ENCODE measurements at places on chromosomes 5 and 9.
A peak's percentile ranks its signal among the peaks of the same experiment; 100 is the strongest.

GRCh38 chr5:111530298-111530740 is 18.0 kb upstream of the STARD4 start:
- DNase-seq, result peak; percentile 64

- peak; percentile 36 for DNase-seq
Measured at GRCh38 chr5:96434201-96434645, 1.2 kb upstream of the PCSK1 start.

DNA sequence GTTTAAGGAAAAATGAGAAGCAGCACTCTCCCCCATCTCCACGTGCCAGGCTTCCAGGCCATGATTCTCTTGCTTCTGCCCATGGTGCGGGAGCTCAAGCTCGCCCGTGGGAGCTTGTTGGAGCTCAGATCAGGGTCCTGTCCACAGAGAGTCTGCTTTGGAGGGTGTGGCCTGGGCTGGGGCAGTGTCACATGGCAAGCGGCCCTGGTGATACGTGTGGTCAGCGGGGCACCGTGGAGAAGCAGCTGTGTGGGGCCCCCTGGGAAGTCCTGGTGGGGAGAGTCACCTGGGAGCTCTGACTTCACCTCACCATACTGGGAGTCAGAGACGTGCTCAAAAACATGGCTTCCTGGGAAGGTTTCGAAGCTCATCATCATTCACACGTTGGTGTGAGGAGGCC is 275.3 kb downstream of the GADD45G start:
- no peak for DNase-seq

DNA sequence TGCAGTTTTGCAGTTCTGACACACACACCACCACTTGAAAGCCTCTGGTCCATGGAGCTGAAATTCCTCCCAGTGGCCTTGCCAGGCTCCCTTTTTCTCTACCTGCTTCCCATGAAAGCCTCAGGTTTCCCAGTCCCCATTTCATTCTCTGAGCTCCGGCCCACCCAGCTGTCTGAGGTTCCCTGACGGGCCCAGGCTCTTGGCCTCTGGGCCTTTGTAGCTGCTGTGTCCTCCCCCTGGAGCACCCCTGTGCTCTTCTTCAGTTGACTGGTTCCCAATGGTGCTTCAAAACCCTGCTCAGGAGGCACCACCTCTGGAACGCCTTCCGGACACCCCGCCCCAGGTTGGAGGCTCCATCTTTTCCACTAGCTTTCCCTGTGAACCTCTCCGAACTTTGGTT is 155.9 kb upstream of the SHB start:
- DNase-seq, result no peak

GRCh38 chr5:41790038-41790776 is 80.0 kb downstream of the OXCT1 start:
- DNase-seq, result no peak

- DNase-seq, result no peak
Measured at GRCh38 chr5:116970318-116970717, 395.7 kb upstream of the SEMA6A start.

- no peak for DNase-seq
Measured at GRCh38 chr5:29263915-29264351, 1929.6 kb upstream of the CDH6 start.

GRCh38 chr5:125112196-125112595 is 365.8 kb upstream of the ZNF608 start:
- no peak for DNase-seq

DNA sequence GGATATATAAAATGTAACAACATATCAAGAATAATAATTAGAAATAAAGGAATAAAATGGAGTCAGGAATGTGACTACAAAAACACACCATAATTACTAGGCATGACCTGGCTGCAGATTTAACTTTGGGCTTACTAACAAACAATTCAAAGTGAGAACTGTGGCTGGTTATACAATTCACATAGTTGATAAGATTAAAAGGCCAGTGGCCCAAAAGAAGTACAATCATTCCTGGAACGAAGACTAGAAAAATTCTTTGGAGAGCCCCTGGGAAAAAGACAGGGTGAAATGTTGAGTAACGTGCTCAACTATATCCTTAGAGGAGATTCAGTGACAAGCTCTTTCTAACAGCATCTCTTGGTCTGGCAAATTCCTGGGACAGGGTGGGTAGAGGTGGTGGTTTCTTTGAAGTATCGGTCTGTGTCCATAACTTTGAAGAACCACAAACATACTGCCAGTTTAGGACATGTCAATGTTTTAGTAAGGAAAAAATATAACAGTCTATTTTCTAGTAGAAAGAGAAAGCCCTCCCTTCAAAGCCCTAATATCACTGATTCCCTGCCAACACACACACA is 75.0 kb upstream of the IL6ST start:
- no peak for DNase-seq

GRCh38 chr5:119362714-119363113 is 6.9 kb downstream of the TNFAIP8 start:
- DNase-seq, result no peak

GRCh38 chr9:126859111-126859510 is 1.3 kb upstream of the ZBTB34 start:
- DNase-seq, result no peak

DNA sequence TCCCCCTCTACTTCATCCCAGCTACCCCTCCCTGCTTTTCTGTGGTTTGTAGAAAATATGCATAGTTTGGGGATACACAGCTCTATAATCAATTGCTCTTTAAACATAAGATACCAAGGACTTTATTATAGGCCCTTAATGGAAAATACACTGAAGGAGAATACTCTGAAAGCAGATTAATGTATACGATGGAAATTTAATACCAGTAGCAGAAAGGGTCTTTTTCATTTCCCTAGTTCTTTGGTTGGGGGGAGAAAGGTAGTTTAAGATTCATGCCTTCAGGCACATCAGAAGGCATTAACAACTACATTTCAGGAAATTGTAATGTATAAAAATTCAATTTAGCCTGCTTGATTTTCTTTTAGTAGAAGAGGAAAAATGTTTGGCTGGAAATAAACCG is 452.9 kb upstream of the ZNF608 start:
- DNase-seq, result no peak

- DNase-seq, result peak; percentile 20
Measured at GRCh38 chr9:93577078-93577974, 942 bp downstream of the PHF2 start.

DNA sequence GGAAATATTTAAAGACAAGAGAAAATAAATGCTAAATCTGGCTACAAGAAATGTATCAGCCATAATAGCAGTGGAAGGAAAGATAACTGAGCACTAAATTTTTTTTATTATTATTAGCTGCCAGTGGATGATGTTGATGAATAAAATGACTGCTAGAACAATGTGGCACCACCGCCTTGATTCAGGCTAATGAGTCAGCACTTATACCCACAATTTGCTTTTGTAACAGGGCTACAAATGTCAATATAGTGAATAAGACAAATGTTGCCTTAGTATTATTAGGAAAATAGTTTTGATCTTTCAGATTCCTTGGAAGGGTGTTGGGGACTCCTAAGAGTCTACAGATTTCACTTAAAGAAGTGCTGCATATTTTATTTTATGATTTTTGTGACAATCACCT is 555.2 kb upstream of the GRAMD2B start:
- DNase-seq, result no peak

DNA sequence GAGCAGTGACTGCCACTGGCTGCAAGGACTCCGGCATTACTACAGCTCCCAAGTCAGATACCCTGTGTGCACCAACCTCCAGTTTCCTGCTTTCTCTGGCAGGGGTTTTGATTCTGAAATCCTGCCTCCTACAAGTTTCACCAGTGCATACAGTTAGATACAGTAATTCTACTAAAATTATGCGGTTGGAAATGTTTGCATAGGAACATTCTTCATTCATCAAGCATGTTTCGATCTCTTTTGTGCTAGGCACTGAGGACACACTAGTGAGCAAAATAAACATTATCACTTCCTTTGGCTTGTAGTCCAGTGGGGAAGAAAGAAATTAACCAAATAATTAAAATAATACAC is 152.2 kb downstream of the TMEM167A start:
- no peak for DNase-seq

GRCh38 chr9:84481231-84481630 is 140.7 kb upstream of the SLC28A3 start:
- no peak for DNase-seq

DNA sequence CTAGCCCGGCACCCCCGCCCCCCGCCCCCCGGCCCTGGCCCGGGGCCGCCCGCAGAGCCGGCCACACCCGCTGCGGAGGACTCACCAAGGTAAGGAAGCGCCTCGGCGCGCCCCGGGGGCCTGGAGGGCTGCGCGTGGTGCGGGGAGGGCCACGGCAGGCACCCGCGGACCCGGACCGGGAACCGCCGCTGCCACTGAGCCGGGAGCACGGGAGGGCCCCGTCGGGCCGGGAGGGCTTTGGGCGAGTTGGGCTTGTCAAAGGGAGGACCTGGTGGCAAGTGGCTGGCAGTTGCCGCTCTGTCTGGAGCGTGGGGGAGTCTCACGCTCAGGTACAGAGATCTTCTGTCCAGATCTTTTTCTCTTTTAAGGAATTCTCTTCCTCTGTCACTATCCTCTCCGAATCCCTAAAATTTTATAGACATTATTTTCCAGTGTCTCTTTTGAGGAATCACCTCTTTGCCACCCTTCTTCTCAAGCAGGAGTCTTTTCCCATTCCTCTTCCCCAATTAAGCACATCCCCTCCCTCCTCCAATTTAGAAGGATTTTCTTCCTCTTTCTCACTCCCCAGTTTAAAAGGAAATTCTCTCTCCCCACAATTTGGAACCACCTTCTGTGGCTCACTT is 11.3 kb upstream of the LHX2 start:
- DNase-seq, result no peak

DNA sequence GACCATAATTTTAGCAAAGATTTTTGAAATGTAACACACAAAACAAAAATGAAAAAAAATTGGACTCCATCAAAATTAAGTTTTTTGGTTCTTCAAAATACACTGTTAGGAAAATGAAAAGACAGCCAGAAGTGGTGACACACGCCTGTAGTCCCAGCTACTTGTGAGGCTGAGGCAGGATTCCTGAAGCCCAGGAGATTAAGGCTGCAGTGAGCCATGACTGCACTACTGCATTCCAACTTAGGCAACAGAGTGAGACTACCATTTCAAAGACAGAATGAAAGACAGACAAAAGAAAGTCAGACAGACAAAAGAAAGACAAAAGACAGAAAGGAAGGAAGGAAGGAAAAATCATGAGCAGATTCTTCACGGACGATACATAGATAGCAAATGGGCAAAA is 7.5 kb downstream of the DIAPH1 start:
- DNase-seq, result no peak

- DNase-seq, result no peak
Measured at GRCh38 chr9:123645762-123646161, 284.2 kb downstream of the DENND1A start.

All from activated T-cell treated with anti-CD3 and anti-CD28 coated beads for 48 hours (primary cell).